ENCODE measurements at places on chromosomes 3 and 15.

DNA sequence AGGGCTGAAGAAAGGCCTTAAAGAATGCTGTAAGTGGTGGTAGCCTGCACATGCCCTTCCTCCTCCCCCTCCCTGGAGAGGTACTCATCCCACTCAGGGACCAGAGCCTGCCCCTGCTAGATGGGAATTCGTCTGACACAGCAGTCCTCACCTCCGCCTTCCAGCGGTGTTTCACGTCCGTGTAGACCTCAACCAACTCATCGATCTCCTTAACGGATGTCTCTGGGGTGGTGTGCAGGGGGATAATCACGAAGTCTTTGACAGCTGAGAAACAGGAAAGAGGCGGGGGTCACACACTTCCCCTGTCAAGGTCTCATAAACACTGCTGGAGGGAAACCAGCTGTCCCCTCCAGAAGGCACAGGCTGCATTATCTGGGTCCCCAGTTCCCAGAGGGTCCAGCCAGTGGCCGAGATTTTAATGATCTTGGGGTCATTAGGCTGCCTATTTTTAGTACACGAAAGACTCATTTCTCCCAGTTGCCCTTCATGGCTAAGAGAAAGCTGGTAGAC, 9.9 kb downstream of the DNASE1L3 start:
- no peak for DNase-seq

- DNase-seq = no peak
These were observed 430.4 kb downstream of the TBL1XR1 start for GRCh38 chr3:176766862-176767261.

DNA sequence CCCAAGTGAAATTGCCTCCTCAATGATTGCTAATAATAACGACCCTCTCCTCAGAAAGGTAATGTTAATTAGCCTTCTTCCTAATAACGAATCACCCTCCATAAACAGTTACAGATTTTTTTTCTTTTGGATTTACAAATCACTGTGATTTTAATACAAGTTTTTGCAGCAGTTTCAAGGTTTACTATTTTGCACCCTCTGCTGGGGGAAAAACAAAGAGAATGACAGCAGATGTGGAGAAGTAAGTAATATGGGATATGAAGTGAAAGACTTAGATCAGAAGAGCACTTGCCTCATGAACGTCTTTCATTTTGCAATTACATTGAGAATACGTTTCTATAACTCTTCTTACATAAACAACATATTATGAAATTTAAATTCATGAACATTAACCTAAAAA, 16.1 kb upstream of the CNTN3 start:
- no peak for DNase-seq

DNA sequence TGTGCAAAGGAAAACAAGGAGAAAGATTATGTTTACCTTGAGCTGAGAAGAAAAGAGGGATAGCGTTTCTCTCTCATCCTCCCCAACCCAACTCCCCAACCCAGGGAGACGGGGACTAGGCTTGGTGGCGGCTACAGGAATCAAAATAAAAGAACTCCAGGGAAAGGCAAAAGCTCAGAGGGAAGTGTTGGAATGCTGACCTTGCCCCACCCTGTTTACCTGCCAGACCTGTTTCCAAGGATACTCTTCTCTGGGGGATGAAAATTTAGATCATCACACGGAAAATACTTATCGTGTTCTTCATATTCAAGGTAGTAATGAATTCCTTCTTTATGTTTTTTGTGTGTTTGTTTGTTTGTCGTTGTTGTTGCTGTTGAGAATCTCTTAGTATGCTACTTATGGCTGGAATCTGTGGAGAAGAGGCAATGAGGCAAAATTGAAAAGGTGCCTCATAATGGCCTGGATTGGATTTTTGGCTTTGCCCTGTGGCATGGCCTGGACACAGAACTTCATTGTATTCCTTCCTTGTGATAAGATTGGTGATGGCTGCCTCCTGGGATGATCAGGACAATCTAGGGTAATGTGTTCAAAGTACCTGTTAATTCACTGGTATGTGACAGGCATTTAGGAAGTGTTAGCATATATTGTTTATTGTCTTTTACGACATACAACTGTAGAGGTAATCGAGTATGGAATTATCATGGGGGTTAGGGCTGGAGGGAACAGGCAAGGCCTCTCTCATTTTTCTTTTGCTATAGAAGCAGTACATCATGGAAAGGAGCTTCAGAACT, 11.1 kb upstream of the TPRG1 start:
- no peak for DNase-seq

GRCh38 chr3:158508481-158508880, 62.5 kb upstream of the MLF1 start:
- no peak for DNase-seq

DNA sequence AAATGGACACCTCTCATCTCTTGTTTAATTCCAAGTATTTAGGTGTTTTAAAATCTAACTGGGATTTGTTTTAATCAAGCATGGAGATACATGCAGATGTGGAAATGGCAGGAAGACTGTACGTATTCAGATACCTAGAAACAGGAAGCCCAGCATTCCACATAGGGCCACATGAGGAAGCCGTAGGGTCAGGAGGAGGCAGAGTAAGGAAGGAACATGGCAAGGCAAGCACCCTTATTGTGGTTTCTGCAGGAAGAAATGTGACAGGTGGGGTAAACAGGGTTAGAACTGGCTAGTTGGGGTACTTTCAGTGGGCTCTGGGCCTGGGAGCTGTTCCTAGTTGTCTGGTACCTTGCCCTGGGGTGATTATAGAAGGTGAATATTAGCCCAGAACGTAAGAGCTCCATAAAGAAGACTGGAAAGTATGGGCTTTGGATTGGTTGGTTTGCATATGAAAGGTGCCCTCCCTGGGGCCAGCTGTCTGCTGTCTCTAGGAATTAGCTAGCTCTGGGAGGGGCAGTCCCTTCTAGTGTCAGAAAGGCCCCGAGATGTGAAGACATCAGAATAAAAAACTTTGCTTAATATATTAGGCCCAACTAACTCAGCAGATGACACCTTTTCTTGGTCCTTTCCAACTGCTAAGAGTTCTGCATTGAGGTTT, 107.7 kb upstream of the CADPS start:
- no peak for DNase-seq

DNA sequence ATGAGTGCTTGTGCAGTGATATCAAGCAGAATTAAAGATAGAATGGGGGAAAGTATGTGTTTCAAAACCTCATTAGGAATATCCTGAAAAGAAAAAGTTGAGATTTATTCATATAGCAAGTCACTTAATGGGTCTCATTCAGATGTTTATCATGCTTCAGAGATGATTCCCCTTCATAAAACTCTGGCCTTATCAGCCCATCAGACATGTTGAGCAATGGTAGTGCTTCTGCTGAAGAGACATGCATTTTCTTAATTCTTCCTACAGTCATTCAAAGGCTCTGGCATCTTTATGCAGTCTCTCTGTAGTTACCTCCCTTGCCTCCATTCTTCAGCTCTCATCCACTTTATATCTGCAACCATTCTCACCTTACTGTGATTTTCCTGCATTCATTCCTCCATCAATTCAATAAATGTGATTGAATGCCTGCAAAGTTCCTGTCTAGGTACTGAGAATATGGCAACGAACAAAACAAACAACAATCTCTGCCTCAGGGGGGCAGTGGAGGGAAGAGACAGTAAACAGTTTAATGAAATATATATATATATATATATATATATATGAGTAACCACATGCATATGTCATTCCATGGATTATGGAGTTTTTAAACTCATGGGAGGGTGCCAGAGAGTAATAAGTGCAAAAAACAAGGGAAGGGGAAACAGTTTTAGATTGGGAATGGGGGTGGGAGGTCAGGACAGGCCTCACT, 138.5 kb downstream of the NECTIN3 start:
- DNase-seq = no peak

DNA sequence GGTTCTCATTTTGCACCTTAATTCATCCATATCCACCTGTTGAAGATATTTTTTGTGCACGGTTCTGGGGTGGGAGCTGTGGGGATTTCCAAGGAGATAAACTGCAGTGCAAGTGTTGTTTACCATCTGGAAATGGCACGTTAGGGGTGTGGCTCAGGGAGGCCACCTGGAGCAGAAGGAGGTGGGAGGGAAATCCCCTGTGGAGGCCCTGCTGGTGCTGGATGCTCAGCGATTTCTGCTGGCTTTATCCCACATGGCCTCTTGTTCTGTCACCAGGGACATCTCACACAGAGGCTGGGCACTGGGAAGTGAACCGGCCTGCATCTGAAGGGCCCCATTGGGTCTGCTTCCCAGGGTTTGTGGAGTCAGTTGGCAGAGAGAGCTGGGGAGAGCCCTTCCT, 24.3 kb downstream of the TRPM1 start:
- no peak for DNase-seq

- DNase-seq = no peak
These were observed at the start of the genes OSBPL10 and ZNF860 for GRCh38 chr3:31981206-31982181. Gene OSBPL10, minus strand, starts transcription at chr3:31981262. Its CDS starts 83 bp downstream, at chr3:31981179. Gene ZNF860, plus strand, starts transcription at chr3:31981750. Its CDS starts 7,330 bp downstream, at chr3:31989080.

GRCh38 chr3:23114432-23114831, 88.7 kb upstream of the UBE2E2 start:
- DNase-seq = no peak

- DNase-seq = no peak
These were observed 4.3 kb downstream of the MASP1 start for GRCh38 chr3:187287256-187287655.

DNA sequence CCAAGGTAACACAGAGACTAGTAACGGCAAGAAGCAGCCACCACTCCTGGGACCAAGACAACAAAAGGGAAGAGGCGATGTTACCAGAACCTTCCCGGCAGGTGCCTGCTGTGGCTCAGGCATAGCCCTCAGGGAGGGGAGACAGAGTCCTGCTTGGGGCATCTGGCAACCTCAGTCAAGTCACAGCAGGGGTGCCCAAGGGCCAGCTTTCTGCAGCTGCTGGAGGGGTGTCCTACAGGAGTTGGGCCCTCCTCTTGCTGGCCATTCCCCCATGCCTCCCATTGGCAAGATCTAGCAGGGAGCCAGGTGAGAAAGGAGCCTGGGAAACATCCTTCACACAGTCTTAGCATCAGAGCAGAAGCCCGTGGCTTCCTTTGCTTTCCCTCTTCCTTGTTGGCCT, 197.3 kb upstream of the IL12A start:
- no peak for DNase-seq

DNA sequence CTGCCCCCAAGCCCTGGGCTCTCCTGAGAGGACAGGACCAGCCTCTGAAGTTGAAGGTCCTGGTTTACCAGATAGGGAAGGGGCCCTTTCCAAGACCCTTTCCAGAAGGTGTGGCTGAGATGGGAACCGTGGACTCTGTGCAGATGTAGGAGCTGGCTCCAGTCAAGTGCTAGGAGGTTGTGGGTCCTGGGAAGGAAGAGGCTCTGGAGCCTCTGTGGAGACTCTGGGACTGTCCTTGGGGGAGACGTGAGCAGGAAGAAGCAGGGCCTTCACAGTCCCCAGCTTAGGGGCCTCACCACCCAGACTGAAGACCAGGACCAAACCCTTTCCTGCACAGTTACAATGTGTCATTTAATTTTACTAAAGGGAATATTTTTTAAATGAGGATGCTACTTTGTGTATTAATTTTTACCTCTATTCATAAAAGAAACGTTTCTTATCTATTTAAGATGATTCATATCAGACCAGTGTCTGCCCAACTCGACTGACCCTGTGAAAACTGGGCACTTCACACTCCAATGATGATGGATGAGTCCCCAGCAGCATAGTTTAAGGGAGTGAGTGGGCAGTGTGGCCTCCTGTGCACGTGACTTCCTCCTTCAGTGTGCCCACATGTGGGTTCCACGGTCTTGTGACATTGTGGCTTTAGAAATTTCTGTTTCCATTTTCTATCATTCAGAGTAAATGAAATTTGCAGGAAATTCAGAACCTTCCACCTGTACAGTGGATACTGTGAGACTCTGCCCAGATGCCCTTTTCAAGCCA, 10.9 kb downstream of the CCR5AS start:
- no peak for DNase-seq

GRCh38 chr15:75712668-75713337, at the start of gene CSPG4:
Gene CSPG4, minus strand, starts transcription at chr15:75712848. Its CDS starts 93 bp downstream, at chr15:75712755.
- DNase-seq = no peak

GRCh38 chr3:70315021-70315420, 2.6 kb upstream of the MDFIC2 start:
- no peak for DNase-seq

GRCh38 chr15:85556618-85556895, 176.2 kb downstream of the AKAP13 start:
- DNase-seq = no peak

DNA sequence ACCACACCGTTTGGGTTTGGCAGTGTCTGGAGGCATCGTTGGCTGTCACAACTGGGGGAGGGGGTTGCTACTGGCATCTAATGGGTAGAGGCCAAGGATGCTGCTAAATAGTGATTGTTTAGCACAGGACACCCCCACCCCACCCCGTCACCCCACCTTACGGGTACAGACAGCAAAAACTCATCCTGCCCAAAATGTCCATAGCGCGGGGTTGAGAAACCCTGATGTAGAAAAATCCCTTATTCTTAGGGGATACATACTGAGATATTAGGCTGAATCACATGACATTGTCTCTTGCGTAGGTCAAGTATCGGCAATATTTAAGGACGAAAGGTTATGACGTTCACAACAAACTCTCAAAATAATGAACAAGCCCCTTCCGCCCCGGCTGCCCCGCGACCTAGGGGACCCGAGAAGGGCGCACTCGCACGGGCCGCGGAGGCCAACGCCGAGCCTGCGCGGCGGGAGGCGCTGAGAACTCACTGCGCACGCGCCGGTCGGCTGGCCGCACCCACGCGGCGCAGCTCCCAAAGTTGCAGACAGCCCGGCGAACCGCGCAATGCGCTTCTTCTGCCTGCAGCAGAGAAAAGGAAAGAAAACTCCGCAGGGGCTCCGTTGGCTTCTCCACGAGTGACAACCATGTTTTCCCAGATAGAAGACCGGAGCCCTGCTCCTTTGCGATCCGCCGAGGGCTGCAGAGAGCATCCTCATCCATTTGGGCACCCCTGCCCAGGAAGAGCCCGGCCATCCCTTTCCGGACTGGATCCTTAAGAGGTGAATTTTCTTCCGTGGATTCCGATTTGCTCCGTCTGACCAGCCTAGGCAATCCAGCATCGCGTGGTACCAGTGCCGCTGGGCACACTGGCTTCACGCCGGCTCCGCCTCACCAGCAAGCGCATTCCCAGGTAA, 136.8 kb upstream of the CCDC54 start:
- no peak for DNase-seq

GRCh38 chr3:94673876-94674275, 611.0 kb downstream of the NSUN3 start:
- DNase-seq = no peak

DNA sequence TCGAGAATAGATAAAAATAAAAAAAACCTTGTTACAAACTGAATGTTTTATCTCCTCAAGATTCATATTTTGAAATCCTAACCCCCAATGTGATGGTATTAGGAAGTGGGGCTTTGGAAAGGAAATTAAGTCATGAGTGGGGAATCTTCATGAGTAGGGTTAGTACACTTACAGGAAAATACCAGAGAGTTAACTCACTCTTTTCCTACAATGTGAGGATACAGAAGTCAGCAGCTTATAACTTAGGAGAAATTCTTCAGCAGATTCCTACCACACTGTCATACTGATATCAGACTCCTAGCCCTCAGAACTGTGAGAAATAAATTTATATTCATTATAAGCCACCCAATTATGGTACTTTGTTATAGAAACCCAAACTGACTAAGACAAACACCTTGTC, 453.1 kb downstream of the GBE1 start:
- no peak for DNase-seq
